Naive thymus-derived CD8-positive, alpha-beta T cell (primary cell): ENCODE measurements at places on chromosomes 12 and 14. TPM values are rescaled to one million over a fixed set of nuclear protein-coding genes. Genes with fewer than 3 reads are reported as not detected.

DNA sequence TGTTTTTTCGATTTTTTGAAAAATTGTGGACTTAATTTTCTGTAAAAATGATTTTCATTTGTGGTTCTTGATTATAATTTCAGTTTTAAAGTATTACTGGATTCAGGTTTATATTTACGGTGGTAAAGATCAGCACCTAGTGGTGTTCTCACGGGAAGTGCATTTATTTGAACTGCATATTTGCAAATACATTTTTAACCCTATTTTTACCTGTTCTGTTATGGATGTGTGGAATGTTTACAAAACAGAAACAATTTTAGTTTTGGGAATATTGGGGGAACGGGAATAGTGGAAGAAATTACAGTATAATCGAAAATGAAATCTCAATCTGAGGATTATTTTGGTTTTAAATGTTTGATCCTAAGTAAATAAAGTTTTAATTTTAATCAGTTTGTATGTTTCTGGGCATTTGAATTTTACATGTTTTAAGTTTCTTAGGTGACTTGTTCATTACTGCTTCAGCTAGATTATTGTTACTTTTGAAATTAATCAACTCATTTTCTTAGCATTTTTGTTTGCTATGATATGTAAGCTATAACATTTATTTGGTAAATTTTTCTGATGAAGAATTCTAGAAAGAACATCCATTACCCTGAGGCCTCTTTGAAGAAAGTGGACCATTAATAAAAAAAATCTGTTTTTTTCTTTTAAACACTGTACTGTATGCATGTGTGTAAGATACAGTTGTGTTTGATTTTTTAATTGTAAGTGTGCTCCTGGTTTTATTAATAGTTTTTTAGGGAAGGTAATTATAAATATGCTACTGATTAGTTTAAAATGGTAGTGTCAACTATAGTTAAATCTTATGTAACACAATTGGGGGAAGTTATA, 942 bp downstream of the ATF7IP start:
- no peak for DNase-seq

DNA sequence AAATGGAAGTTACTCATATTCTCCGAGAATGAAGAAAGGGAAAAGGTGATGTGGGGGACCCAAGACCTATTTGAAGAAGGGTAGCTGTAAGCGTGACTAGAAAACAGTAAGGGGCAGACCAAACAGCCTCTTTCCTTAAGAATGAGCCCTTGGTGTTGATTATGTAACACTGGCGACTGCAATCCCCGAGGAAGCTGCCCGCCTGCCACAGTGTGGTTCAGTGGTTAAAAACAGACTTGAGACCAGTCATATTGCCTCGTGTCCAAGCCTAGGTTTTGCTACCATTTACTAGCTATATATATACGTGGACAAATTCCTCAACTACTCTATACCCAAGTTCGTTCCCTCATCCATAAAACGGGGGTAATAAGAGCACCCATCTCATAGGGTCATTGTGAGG, 49.1 kb downstream of the SSPN start:
- no peak for DNase-seq

DNA sequence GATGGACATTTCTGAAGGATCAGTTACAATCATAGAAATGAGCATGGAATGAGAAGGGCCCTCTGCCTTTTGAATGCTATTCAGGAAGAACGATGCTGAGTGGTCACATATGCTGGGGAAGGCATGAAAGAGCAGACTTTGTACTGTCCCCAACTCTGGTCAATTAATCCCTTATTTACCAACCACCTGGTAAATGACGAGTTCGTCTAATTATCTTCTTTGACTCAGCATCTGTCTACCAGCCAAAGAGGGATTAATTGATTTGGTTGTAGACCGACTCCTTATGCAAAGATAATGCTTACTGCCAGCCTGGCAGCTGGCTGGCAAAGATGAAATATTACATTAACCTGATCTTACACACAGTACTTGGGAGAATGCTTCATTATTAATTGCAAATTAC, 152.2 kb downstream of the CHST11 start:
- no peak for DNase-seq

DNA sequence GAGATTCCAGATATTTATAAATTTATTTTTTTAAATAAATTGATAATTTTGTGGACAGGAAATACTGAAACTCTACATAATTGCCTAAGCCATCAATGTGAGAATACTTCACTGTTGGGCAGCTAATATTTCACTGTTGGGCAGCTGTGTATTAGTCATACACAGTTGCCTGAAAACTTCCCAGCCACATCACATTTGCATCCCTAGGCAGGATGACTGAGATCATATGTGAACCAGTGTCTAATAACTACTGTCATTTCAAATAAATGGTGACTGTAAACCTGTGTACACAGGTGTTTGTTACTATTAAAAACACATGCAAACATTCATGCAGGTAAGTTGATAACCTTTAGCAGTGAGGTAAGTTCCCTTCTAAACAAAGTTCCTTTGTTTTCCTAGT, 43.9 kb downstream of the TMTC3 start:
- no peak for DNase-seq

GRCh38 chr14:41313196-41313595, 293.5 kb upstream of the LRFN5 start:
- DNase-seq = no peak

DNA sequence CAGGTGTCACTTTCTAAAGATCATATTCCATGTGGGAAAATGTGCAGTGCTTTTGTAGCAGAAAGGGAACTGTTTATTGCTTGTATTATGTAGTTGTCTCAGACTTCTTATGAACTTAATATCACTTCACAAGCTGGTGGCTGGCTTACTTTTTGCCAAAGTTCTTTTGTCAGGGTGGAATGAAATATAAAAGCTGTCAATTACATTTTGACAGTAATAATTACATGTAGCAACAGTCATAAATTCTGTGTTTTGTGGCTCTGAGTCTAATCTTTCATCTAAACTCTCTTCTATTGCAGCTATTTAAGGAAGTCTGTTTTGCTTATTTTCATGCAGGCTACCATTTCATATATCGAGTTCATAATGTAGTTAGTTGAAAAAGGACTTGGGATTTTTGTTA, 106.6 kb downstream of the OTOGL start:
- DNase-seq = no peak

DNA sequence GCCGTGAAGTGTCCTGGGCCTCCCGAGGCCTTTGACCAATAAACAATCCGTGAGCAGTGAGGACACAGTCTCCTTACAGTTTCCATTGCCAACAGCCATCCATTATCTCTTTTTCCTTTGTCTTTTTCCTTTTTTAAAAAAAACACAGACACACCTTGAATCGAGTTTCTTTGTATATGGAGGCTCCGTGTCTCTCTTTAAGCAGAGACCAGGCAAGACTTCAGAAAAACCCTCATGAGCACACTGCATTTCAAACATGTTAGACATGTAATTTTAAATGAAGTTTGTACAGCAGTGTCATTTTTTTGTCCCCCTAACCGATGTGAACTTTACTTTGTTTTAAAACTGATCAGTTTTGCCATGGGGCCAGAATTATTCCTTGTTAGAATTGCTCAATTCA, 111.1 kb downstream of the SPTSSA start:
- DNase-seq = no peak

GRCh38 chr12:23731493-23731892, 218.0 kb downstream of the SOX5 start:
- DNase-seq = no peak

DNA sequence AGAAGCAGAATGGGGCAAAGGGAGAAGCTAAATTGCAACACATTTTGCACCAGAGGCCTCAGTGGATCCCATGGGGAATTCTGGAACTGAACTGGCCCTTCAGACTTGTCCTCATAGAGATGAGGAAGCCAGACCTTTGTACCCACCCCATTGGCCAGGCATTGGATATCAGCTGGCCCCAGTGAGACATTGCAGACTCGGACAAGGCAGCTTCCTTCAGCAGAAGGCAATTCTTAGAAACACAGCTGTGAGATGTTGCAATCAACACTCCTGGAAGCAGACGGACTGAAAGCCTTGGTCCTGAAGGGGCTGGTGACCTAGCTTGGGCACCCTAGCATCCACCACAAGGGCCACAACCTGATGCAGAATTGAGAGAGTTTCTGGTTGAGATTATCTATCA, 218.1 kb downstream of the MSRB3 start:
- no peak for DNase-seq

- DNase-seq = no peak
Observed at GRCh38 chr12:109729371-109729781, 15.8 kb downstream of the FAM222A start.

DNA sequence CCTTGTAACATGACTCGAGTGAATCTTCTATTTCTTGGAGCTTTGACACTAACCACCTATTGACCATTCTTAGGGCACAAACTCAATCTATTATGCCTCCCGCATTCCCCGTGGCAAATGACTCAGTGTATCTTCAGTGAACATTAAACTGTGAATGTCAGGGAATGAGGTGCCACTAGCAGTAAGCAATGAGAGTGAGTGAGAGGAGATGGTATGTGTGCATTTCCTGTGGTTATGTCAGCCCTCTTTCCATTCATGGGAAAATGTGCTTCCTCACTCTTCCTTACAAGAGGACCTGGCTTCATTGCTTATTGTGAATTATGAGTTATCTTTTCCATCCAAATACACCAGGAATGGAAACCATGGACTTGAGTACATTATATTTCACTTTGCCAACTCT, 229.2 kb downstream of the EMP1 start:
- DNase-seq = no peak

DNA sequence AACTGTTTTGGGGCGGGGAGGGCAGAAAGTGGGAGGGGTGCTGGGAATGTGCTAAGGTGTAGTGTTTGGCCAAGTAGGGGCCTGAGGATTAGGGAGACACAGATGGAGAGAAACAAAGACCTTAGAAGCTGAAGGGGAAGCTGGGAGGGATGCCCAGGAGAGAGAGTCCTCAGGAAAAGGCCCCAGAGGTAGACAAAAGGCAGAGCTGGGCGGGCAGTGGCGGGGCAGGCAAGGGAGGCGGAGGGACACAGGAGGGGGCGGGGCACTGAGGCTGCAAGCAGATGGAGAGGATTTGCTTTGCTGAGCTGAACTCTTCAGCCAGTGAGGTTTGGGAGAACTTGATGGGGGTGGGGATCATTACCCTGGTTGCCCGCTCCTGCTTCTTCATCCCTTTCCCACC, 2.8 kb downstream of the PTMS start:
- DNase-seq = no peak

DNA sequence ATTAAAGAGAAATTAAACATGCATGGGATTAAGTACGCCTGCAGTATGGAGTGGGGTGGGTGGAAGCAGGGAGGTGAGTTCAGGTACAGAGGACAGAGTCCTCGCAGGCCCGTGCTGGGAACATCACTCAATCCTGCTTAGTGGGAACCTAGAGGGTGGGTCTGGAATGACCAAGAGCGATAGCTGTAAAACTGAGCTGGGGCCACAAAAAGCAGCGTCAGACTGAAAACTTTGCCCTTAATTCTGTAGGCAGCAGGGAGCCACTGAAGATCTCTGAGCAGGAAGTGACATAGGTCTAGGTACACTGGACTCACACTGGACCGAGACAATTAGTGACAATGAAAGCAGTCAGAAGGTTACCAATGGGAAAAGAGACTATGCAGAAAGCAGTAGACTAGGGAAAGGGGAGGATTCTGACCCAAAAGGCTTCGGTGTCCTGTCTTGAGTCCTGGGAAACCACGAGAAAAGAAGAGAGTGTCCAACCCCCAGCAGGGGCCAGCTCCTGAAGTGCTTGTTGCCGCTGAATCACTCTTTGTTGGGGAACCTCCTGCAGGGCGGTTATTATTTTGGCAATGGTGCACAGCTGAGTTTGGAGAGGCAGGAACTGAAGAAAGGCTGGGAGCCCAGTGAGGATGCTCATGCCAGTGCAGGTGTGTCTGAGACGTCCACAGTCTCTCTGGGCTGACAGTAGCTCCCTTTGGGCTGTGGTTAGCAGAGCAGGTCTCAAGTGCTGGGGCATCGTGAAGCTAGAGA, 97.4 kb downstream of the PLXNC1 start:
- DNase-seq = no peak

DNA sequence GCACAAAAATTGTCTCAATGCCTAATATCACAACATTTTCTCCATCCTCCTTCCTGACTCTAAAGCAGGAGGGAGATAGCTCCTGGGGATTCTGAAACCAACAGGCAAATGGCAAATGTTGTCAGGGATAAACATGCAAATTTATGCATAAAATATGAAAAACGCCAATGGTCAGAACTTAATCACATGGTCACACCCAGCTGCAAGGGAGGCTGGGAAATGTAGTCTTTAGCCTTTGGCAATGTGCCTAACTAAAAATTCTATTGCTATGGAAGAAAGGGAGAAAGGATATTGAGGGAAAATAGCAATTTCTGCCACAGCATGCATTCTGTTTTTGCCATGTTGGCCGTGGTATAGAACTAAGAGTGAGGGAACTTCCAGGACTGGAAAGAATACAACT, 11.7 kb upstream of the OASL start:
- DNase-seq = no peak

- DNase-seq = no peak
Observed at GRCh38 chr12:33994857-33995808, 27.2 kb upstream of the ALG10 start.

GRCh38 chr12:132248453-132249167, 80.8 kb downstream of the GALNT9 start:
- no peak for DNase-seq

GRCh38 chr12:94128280-94128679, 20.1 kb upstream of the PLXNC1 start:
- no peak for DNase-seq

- peak; percentile 45 for DNase-seq
Observed at GRCh38 chr12:53223389-53224060, 8.5 kb downstream of the RARG start.

GRCh38 chr12:127284870-127285431, 982.0 kb upstream of the TMEM132C start:
- DNase-seq = no peak

GRCh38 chr14:89004166-89004565, 179.7 kb downstream of the TTC8 start:
- no peak for DNase-seq

DNA sequence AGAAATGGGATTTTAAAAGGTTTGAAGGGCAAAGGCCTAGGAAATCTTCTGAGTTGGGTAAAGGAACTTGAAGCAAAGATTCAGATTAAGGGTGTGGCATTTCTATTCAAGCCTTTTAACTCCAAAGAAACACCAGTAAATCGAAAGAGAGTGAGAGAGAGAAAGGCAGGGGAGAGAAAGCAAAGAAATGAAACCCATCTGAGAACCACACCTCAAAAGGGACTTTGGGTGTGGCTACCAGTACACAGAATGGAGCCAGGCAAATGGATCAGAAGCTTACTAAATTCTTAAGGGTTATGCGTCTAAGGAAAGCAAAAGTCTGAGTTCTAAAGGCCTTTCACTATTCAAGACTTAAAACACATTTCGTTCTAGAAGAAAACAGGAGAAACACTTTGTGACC, 277.4 kb downstream of the BCL11B start:
- no peak for DNase-seq

GPR65 gene
- 11.4 TPM for total RNA-seq

IPO8 gene
- total RNA-seq = 63.2 TPM

CCND2 gene
- total RNA-seq = 89.3 TPM

KLHL33 gene
- total RNA-seq = 0.52 TPM

CLEC6A gene
- total RNA-seq = not detected

SLC24A4 gene
- not detected for total RNA-seq

FBLN5 gene
- total RNA-seq = 8.1 TPM

KRT74 gene
- total RNA-seq = not detected

ENO2 gene
- total RNA-seq = 141 TPM

NID2 gene
- total RNA-seq = not detected

CFAP251 gene
- 0.82 TPM for total RNA-seq

FITM1 gene
- 2.2 TPM for total RNA-seq
